CD4-positive, alpha-beta T cell treated with Interleukin-4 for 1 hour (primary cell): ENCODE measurements at places on chromosomes 13 and 19.
A peak's percentile ranks its signal among the peaks of the same experiment; 100 is the strongest.

DNA sequence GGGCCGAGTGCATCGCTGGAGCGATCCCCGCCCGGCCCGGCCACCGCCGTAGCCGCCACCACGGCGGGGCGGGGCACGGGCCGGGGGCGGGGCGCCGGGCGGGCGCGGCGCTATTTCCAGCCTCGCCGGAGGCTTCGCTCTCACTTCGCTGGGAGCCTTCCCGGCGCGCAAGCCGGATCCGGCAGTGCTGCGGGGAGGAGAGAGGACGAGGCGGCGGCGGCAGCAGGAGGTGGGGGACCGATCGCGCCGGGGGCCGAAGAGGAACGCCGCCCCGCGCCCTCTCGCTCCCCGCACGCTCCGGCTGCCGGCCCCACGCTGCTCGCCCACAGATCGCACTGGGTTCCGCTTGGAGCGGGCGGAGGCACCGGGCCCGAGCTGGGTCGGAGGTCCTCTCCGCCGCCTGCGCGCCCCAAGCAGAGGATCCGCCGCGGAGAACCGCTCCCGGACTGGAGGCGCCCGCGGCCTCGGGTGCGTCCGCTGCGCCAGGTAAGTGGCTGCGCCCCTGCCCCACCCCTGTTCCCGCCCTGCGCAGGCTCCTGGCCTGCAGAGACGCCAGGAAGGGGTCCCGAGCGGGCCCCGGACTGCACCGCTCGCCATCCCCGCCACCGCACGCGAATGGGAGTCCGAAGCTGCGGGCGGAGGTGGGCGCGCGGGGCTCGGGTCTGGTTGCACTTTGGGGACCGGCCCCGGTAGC lies at the start of gene CHST8:
Gene CHST8 (plus strand): TSS at position 143 of the 694 bp plus-strand sequence. CDS start 67,309 bp downstream, outside the sequence.
- no peak for DNase-seq

GRCh38 chr19:33641261-33641660 lies 19.5 kb downstream of the CHST8 start:
- DNase-seq, result peak; percentile 3

- DNase-seq, result peak; percentile 88
Measured at GRCh38 chr19:6753178-6754031, 13.8 kb downstream of the SH2D3A start.

DNA sequence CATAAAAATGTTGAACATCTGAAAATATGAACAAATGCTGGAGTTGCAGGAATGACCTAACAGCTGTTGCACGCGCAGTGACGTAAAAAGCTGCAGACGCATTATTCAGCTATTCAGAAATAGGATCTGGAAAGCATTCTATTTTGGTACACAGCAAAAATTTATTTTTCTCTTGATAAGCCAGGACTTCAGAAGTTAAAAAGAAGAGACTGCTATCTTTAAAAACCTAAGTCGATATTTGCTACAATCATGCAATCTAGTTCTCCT lies 36.9 kb upstream of the STARD13 start:
- DNase-seq, result no peak

DNA sequence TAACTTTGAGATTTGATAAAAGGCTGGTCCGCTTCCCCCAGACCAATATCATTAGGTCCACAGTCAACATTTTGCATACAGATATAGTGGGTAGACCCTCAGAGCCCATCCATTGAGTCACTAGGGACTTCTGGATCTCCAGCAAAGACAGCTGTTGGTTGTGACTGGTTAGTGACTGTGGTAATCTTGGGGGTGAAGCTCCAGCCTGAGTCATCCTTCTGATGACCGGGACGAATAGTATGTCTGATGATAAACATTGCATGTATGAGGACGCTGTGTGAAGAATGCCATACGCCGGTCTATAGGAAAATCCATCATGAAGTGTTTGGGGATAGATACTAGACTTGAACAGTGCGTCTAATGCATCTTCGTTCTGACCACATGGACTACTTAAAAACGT lies 307.0 kb downstream of the UQCRFS1 start:
- no peak for DNase-seq
